ENCODE measurements at places on chromosomes 5 and 9.

DNA sequence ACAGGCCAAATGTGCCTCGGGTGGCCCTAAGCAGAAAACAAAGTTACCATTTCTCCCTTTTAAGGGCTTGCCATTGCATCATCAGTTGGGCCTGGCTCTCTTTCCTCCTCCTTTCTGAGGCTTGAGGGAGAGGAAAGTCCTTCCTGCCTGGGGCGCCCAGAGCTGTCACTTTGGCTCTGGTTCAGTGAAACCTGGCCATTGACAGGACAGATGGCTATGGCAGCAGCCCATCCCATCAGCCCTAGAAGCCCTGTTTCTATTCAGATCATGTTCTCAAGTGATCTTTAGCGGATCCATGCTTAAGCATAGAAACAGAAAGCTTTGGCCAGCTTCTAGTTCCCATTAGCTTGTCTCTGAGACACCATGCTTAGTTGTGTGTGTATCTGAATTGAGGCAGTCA is 293.4 kb downstream of the YTHDC2 start:
- no peak for DNase-seq

GRCh38 chr9:22285066-22285465 is 161.6 kb upstream of the DMRTA1 start:
- no peak for DNase-seq

GRCh38 chr9:27534658-27535209 is 5.1 kb upstream of the MOB3B start:
- no peak for DNase-seq

DNA sequence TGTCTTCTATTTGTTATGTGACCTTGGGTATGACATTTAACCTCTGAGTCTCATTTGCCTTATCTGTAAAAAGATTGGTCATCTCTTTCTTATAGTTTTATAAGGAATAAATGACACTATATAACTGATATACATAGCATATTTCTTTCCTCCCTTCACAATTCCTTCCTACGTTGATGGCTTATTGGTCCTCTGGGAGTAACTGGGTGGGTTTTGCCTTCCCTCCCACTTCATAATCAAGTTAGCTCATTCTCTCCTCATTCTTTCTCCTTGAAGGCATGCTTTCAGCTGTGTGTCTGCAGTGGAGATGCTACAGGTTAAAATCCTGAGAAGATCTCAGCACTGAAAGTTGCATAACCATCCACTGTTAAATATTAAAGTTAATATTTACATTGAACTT is 382.4 kb downstream of the TMEM38B start:
- DNase-seq, result no peak

DNA sequence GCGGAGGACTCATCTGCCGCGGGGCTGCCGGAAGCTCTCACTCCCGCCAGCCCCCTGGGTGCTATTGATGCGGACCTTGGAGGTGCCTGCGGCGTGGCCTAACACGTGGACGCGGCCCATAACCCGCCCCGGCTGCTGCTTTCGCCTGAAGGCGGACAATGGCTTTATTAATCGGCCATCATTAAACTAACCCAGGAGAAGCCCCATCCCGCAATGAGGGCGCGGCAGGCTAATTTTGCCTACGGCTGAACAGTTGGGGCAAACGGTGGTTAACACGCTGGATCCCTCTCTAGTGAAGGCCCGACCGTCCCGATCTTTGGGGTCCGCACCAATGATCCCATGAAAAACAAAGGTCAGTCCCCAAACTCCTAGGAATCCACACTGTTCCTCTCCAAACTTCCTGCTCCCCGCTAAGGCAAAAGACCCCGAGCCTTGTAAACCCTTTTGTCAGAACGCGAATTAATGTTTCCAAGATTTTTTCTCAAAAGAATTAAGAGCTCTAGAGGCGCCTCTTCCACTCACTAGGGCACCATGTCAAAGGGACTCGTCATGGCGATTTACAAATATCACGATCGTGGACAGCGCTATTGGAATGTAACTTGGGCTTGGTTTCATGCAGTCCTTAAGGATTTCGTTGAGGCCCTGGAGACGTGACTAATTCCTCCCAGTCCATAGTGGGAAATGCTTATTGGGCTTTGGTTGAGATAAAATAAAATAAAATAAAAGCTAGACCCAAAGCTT is 193.1 kb downstream of the MEF2C start:
- no peak for DNase-seq

DNA sequence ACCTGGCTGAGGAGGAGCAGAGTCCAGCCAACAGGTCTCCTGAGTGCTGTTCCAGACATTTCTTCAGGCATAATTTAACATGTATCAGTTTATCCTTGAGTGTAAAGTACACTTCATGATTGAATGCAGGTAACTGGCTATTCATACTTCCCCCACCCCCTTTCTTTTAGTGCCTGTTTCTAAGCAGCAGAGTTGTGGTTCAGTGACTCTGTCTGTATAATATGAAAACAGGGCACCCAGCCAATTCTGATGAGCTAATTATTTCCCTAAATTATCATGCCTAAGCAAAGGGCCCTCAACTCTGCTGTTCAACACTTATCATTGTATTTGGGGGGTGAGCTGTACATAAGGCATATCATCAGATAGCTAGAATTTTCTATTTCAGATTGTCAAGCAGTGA is 51.9 kb upstream of the ZSWIM6 start:
- DNase-seq, result no peak
